Astrocyte (in vitro differentiated cells and primary cell): ENCODE measurements at places on chromosomes 16 and 17. TPM values are rescaled to one million over a fixed set of nuclear protein-coding genes. Genes with fewer than 3 reads are reported as not detected.
A peak's percentile ranks its signal among the peaks of the same experiment; 100 is the strongest.

- DNase-seq, result peak; percentile 42
Observed at GRCh38 chr17:65170839-65171238, 33.7 kb downstream of the RGS9 start.

DNA sequence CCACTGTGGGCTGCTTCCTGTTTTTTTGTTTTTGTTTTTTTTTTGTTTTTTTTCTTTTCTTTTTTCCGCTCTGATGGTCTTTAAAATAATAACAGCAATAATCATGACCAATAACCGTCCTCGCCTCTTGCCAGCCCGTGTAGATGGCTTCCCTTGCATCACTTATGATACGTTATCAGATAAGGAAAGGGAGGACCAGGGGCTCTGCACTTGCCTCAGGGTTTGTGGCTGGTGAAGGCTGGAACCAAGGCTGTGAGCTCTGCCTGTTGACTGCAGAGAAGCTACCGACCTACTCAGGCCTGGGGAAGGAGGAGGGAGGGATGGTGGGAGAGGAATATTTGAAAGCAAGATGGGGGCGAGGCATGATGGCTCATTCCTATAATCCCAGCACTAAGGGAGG lies 114.0 kb upstream of the SDK2 start:
- no peak for DNase-seq

GRCh38 chr17:32491371-32492263 lies 4.8 kb downstream of the CDK5R1 start:
- DNase-seq, result no peak

DNA sequence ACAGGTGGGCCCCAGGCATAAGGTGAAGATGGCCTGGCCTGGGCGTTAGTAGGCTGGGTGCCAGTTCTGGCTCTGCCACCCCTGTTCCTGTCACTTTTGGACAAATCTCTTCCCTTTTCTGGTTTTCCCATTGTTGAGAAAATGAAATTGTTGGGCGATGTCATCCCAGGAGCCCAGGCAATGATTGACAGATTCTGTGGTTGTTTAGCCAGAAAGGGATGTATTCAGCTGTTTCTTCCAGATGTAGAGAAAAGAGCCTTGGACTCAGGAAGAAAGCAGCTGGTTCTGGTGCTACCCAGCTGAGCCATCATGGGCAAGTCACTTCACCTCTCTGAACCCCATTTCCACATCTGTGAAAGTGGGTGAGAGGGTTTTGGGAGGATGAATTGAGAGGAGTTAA lies 60.1 kb upstream of the MRTFB start:
- no peak for DNase-seq

DNA sequence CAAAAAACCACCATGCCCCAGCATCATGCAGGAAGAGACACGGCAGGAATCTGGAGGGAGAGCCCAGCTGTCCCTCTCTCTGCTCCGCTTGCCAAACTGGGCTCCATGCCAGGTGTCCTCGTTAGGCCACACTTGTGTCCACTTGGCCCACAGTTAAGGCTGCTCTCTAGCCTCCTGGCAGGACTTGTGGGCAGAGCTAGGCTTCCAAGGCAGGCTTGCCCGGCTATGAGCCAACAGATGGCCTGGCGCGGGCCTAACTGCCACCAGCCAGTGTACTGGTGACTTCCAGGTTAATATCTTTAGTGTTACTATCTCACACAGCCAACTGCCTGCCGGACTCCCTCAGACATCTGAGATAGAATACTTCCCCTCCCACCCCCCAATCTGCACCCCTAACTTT lies 10.6 kb downstream of the ATP6V0D1 start:
- no peak for DNase-seq

GRCh38 chr17:75504347-75505151 lies 10.8 kb downstream of the CASKIN2 start:
- DNase-seq, result no peak

DNA sequence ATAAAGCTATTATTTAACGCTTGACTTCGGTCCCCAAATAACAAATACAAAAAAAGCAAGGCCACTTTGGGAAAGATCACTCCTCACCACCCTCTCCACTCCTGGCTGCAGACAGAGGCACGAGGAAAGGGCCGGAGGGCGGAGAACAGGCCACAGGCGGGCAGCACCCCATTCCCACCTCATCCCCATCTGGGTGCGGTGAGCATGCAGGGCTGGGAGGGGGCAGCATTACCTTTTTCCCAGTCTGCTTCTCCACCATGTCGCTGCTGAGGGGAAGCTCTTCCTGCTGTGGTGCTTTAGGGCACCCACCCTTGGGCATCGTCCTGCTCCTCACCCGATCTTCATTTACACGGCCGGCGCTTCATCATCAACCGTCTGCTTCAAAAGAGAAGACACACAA lies 99.2 kb downstream of the ZNF778 start:
- DNase-seq, result no peak

GRCh38 chr17:956905-957304 lies 22.7 kb downstream of the NXN start:
- no peak for DNase-seq

GRCh38 chr16:77599793-77600415 lies 122.4 kb upstream of the NUDT7 start:
- DNase-seq, result peak; percentile 20

DNA sequence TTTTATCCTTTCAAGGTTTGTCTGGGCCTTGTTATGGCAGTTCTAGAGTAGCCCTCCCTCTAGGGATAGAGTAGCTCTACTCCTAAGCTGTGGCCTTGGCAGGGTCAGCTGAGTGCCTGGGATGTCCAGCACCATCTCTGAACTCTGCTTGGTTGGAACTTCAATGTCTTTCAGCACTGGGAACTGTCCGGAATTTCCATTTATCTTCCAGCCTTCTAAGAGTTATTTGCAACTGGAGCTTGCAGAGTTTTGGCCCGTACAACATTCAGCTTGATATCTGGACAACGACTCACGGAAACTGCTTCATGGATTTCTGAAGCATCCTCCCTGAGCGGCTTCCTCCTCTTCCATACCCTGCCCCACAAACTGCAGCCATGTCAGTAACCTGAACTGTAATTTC lies 22.9 kb downstream of the MMD start:
- DNase-seq, result peak; percentile 37

- peak; percentile 35 for DNase-seq
Observed at GRCh38 chr17:7233701-7234082, 625 bp downstream of the DVL2 start.

DNA sequence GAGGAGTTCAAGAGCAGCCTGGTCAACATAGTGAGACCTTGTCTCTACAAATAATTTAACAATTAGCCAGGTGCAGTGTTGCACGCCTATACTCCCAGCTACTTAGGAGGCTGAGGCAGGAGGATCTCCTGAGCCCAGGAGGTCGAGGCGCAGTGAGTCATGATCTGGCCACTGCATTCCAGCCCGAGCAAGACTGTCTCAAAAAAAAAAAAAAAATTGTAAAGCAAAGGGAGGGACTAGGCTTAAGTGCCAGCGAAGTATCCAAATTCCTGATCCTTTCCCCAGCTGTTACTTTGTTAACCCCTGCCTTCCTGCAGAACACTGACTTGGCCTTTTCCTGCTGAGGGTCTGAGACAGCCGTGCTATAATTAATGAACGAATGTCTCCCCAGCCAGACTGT lies 2.7 kb downstream of the GDPD3 start:
- DNase-seq, result no peak

OR4D1 gene
- not detected in 2 replicates for total RNA-seq

SAMD14 gene
- total RNA-seq, result 9.7 and 10.8 TPM in 2 replicates

TBC1D3 gene
- total RNA-seq, result not detected in 2 replicates

FLYWCH1 gene
- 53.4 and 58.9 TPM in 2 replicates for total RNA-seq

MYL11 gene
- total RNA-seq, result not detected in 2 replicates

DUSP3 gene
- total RNA-seq, result 63.3 and 71.6 TPM in 2 replicates

GAST gene
- not detected in 2 replicates for total RNA-seq

OR2C1 gene
- total RNA-seq, result not detected in 2 replicates

METTL22 gene
- total RNA-seq, result 33.0 and 37.7 TPM in 2 replicates
